HEK293T (cell line): ENCODE measurements at places on chromosomes 7 and 10.
A peak's percentile ranks its signal among the peaks of the same experiment; 100 is the strongest.

GRCh38 chr7:157464971-157465886 lies 128.4 kb downstream of the DNAJB6 start:
- no peak for DNase-seq

DNA sequence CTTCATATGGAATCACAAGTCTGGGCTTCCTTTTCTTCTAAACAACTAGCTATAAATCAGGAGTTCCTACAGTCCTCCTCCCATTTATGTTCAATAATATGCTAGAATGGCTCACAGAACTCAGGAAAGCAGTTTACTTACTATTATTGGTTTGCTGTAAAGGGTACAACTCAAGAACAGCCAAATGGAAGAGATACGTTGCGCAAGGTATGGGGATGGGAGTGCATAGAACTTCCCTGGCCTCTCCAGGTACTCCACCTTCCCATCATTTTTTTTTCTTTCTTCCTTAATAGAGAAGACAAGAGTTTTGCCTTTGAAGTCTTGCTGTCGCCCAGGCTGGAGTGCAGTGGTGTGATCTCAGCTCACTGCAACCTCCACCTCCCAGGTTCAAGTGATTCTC lies 27.1 kb upstream of the SEMA4G start:
- DNase-seq = no peak

DNA sequence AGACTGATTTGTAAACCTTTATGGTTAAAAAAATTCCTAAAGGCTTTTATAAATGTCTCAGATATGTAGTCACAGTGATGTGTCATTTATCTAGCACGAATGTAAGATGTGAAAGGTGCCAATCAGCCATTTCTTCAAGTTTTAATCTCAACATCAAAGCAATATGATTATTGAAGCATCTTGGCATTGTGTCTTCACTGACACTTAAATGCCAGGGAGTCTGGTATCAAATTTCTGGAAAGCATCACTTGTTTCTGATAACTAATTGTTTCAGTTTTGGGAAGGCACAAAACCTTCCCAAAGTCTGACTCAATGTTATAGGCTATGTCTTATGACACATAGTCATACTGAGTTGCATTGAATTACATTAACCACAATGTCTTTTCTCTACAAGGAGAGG lies 492.0 kb upstream of the CNTNAP2 start:
- DNase-seq = no peak

GRCh38 chr7:93015779-93016481 lies 101.8 kb downstream of the SAMD9 start:
- no peak for DNase-seq

- no peak for DNase-seq
These were observed 206.3 kb downstream of the ADARB2 start for GRCh38 chr10:1530871-1531517.

DNA sequence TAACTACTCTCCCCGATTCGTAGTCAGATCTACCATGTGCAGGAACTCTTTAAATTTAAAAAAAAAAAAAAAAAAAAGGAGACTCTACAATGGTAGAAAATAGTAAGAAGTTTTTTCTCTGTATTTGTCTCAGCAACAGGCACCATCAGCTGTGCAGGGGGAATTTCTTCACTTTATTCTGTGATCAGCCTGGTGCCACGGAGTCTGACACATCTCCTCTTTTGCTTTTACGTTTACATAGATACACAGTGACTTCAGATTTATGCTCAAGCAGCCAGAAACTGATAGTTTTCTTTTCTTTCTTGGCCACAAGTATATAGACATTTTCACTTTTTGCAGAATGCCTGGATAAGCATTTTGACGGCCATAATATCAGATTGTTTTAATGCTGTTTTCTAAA lies 190.6 kb upstream of the AKR1E2 start:
- DNase-seq = no peak

GRCh38 chr10:79299397-79300241 lies 47.6 kb upstream of the PPIF start:
- no peak for DNase-seq

- no peak for DNase-seq
These were observed 54.7 kb upstream of the AMPH start for GRCh38 chr7:38685851-38686250.

DNA sequence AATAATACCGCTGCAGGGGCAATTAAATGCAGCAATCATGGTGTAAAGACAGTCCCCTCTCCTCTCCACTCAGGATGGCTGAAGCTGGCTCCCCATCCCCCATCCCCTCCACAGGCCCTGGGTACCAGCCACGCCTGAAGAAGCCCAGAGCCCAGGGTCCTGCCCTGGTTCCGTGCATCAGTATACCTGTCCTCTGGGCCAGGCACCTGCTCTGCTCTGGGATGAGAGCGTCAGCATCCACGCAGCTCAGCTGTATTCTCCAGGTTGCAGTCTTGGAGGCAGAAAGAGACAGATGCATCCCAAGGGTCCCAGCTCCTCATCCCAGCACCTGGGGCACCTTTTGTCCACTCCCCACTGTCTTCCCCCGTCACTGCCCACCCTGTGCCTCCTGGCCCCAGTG lies 233.8 kb downstream of the TCERG1L start:
- DNase-seq = no peak

DNA sequence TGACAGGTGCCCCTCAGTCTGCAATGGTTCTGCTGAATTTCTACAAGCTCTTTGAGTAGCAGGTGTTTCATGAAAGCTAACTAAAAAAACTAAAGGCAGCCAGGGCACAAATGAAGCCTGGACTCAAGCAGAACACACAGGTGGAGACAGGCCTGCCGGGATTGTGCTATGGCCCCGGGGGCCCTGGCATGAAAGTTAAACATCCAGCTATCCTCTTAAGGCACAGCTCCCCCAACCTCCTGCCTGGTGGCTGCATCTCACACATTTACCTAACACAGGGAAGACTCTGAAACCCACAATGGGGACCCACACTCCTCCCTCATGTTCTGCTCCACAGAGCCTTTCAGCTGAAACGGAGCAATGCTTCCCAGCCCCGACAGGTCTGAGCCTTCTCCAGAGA lies 76.3 kb upstream of the CAMK2B start:
- DNase-seq = no peak

GRCh38 chr7:118918556-118918955 lies 694.1 kb downstream of the ANKRD7 start:
- DNase-seq = no peak

GRCh38 chr7:31856337-31856736 lies 169.3 kb downstream of the PPP1R17 start:
- no peak for DNase-seq

DNA sequence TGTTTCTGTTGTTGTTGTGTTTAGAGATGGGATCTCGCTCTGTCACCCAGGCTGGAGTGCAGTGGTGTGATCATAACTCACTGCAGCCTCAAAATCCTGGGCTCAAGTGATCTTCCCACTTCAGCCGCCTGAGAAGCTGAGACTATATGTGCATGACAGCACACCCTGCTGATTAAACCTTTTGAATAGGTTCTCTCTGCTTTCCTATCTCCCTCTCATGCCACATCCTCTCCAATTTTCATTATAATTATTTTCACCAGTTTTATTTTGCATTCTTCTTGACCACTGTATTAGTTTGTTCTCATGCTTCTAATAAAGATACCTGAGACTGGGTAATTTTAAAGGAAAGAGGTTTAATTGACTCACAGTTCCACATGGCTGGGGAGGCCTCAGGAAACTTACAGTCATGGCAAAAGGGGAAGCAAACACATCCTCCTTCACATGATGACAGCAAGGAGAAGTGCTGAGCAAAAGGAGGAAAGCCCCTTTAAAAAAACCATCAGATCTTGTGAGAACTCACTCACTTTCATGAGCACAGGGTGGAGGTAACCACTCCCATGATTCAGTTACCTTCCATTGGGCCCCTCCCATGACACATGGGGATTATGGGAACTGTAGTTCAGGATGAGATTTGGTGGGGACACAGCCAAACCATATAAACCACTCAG lies 12.9 kb downstream of the AGK start:
- no peak for DNase-seq

DNA sequence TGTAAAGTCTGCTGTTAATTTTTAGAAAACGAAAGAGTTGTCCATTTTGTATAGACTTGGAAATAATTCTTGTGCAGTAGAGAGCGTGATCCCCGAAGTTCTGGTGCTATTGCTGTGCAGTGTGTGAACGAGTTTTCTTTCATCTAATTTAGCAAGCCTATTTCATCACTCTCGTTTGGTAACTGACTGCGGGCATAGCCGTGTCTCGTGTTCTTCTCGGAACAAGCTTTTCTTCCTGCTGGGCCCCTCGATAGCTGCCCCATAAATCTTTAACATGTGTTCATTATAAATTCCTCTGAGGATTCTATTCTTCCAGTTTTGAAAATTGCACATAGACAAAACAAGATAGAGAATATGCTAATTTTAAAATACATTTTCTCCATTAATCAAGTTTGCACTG lies 622.0 kb upstream of the PFKP start:
- DNase-seq = no peak

GRCh38 chr10:90930070-90930837 lies 9.4 kb upstream of the ANKRD1 start:
- peak; percentile 18 for DNase-seq

- no peak for DNase-seq
These were observed 38.0 kb downstream of the INPP5A start for GRCh38 chr10:132575320-132576201.

- no peak for DNase-seq
These were observed 7.0 kb downstream of the KCNK18 start for GRCh38 chr10:117204316-117204715.

DNA sequence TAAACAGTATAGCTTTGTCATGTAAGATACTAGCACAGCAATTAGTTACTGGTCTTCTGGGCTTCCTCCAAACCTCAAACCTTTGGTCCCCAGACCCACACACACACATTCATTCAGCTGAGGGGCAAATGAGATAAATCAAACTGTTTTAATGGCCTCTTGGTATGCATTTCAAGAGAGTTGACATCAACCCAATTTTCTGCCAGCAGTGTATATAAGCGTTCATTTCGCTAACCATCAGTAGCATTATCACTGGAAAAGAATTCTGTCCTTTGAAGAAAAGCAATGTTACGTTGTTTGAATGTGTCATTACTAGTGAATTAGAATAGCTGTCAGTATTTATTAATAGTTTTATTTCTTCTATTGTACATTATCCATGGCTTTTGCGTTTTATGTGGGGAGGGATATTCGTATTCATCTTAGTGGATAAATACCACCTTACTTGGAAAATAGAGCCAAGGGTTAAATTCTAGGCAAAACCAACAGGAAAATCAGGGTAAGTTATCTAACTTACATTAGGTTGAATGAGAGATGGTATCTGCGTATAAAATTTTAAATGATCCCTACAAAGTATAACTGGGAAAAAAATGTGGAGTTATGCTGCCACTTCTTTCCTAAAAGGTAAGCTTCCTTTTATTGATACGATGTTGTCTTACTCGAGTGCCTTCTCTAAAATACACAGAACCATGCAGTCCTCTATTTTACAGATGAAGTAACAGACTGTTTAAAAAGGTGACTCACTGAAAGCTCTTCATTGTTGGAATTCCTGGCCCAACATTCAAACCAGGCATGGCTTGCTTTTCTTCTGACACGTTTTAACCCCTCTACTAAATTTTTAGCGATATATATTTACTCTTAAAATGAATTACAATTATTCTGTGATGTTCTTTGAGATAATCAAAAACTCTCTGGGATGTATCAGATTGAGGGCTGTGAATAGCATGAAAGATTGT lies 2.0 kb upstream of the ZMYND11 start:
- DNase-seq = no peak

DNA sequence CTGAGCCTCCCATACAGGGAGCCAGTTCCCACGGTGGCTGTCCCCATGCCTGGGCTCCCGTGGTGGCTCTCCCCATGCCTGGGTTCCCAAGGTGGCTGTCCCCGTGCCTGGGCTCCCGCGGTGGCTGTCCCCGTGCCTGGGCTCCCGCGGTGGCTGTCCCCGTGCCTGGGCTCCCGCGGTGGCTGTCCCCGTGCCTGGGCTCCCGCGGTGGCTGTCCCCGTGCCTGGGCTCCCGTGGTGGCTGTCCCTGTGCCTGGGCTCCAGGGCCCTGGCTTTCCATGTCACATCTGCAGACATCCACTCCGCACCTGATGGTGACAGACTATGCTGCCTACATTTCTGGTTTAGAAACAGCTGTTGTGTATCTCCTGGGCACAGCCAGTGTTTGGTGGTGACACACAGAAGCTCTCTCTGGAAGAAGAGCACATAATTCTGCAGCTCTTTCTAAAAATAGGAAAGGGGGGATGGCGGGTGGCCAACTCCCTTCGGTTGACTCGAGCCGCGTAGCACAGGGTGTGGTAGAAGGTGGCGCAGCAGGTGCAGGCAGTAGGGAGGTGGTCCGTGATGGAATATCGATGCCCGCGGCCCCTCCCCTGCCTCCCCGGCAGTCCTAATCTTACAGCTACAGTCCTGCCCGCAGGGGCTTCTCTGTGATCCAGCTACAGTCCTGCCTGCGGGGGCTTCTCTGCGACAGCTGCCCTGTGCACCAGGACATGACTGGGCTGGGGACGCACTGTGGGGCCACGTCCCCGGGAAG lies 251.2 kb downstream of the DNAJB6 start:
- no peak for DNase-seq

- DNase-seq = no peak
These were observed 271.2 kb upstream of the C7orf33 start for GRCh38 chr7:148319316-148319808.

GRCh38 chr7:28957751-28958234 lies 337 bp downstream of the TRIL start:
- no peak for DNase-seq

- DNase-seq = no peak
These were observed 36.2 kb upstream of the TMEM106B start for GRCh38 chr7:12174931-12175330.

DNA sequence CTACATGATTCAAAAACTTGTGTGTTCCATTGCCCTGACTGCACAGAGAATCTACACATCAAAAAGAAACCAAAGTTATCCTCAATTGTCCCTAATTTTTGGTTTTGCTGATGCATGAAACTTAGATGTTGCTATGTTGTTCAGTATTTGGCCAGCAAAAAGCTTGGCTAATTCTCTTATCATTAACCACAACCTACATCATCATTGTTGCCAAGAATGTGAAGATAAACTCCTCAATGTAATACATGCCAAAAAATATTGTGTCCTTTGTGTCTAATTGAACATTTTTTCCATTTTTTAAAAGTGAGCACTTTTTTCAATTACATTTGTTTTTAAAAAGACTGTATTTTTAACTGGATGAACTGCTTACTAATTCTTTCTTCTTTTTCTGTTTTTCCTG lies 268.0 kb upstream of the SEMA3D start:
- no peak for DNase-seq

- DNase-seq = no peak
These were observed 132.5 kb downstream of the NOC3L start for GRCh38 chr10:94230134-94230785.

- DNase-seq = no peak
These were observed 175.4 kb downstream of the LSM5 start for GRCh38 chr7:32314761-32315160.

GRCh38 chr10:60707841-60708240 lies 70.4 kb upstream of the CDK1 start:
- DNase-seq = no peak

GRCh38 chr7:5472432-5473315 lies 49.0 kb upstream of the TNRC18 start:
- DNase-seq = no peak

GRCh38 chr10:1454428-1454827 lies 282.9 kb downstream of the ADARB2 start:
- no peak for DNase-seq

GRCh38 chr7:6705959-6706665 lies 635 bp downstream of the ZNF12 start:
- DNase-seq = peak; percentile 28
